ENCODE measurements at places on chromosomes 1 and 21.
A peak's percentile ranks its signal among the peaks of the same experiment; 100 is the strongest.

DNA sequence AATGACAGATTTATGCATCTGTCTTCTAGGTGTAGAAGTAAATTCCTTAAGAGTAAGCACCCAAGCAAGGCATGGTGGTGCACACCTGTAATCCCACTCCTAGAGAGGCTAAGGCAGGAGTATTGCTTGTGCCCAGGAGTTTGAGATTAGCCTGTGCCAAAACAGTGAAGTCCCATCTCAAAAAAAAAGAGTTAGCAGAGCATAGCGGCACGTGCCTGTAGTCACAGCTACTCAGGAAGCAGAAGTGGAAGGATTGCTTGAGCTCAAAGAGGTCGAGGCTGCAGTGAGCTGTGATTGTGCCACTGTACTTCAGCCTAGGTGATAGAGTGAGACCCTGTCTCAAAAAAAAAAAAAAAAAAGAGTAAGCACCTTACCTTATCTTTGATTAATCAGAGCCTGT is 15.1 kb upstream of the TIPRL start:
- DNase-seq = no peak

- no peak for DNase-seq
Measured at GRCh38 chr1:167263819-167264464, 43.3 kb downstream of the POU2F1 start.

DNA sequence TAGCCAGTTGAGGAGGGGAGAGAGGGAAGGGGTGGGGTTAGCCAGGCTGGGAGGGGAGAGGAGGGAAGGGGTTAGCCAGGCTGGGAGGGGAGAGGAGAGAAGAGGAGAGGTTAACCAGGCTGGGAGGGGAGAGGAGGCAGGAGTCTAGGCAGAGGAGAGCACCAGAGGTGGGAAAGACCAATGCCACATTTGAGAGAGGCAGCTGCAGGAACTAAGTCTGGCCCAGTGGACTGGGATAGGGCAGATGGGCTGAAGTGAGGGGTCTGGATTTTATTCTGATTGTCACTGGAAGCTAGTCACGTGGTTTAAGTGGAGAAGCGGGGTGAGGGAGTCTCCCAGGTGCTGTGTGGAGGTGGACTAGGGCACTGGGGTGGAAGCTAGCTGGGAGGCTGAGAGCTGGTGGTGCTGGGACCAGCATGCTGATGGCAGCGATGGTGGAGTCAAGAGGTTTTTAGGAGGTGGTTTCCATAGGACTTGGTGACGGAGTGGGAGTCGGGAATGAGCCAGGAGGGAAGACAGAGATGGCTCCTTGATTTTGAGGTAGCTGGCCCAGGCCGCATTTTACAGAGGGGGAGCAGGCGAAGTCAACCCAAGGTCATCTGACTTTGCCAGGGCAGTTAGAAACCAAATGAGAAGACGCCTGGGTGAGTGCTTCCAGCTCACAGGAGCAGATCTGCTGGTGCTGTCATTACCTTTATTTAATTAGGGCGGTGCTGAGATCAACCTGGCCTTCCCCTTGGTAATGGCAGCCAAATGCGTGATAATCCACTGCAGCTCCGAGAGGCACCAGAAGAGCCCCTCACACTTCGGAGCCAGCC is 42.8 kb downstream of the DISP3 start:
- no peak for DNase-seq

GRCh38 chr1:234481771-234482170 is 2.8 kb upstream of the TARBP1 start:
- no peak for DNase-seq

DNA sequence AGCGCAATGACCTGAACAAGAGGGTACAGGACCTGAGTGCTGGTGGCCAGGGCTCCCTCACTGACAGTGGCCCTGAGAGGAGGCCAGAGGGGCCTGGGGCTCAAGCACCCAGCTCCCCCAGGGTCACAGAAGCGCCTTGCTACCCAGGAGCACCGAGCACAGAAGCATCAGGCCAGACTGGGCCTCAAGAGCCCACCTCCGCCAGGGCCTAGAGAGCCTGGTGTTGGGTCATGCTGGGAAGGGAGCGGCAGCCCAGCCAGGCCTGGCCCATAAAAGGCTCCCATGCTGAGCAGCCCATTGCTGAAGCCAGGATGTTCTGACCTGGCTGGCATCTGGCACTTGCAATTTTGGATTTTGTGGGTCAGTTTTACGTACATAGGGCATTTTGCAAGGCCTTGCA is 5.4 kb upstream of the CCDC28B start:
- DNase-seq = no peak

DNA sequence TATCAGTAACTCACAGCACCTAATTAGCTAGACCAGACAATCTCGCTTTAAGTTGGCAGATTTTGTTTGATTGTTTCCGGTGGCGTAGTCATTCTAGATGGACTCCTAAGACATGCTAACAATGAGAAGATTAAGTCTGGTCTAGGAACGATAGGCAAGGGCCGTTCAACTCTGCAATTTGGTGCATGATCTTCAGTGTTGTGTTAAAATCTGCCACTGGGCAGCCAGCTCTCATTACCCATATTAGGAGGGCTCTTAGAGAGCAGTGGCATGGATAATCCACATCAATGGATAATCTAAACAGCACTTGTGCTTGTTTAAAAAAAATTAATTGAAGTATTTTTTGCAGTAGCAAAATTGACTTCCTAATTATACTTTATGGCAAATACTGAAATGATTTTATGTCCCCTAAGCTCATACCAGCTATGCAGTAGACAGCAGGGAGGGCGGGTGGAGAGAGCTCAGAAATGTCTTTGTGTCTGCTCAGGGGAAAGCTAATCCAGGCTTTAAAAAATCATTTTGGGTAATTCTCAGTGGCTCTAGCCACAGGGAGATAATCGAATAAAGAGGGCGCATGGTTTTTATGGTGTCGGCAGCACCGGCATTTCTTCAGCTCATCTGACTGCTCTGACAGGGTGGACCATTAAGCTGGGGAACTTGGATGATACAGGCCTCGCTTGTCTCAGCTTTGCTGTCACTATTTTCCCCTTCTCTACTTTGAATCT is 48.5 kb upstream of the IKBKE start:
- no peak for DNase-seq

GRCh38 chr1:226736001-226736907 is 2.8 kb downstream of the ITPKB start:
- DNase-seq = no peak

- no peak for DNase-seq
Measured at GRCh38 chr21:32048353-32048752, 175.5 kb downstream of the HUNK start.

GRCh38 chr1:43348343-43348808 is 10.4 kb upstream of the CDC20 start:
- no peak for DNase-seq

GRCh38 chr1:183694066-183694465 is 41.0 kb upstream of the APOBEC4 start:
- DNase-seq = no peak

DNA sequence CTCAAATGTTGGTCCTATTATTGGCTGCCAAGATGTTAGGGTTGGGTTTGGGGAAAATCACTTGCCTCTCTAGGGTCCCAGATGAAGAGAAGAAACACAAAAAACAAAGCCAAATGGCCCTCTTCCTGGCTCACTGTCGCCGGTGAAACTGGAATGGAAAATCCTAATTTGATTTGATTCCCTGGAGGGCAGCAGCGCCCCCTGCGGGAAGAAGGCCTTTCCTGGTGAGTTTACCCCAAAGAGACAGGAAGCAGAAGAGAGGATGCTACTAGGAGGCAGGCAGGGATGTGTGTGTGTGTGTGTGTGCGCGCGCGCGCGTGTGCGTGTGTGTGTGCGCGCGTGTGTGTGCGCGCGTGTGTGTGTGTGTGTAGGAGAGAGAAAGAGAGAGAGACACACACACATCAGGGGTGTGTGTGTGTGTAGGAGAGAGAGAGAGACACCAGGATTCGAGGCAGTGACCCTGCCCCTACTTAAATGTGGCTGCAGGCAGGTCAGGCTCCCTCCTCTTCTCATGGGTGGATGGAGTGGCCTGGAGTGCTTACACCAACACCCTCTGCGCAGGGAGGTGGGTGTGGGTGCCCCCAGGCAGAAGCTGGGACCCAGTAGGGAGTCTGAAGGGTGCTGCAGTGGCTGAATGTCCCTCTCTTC is 3.1 kb upstream of the SELENON start:
- peak; percentile 78 for DNase-seq

GRCh38 chr1:201142011-201142848 is 12.0 kb downstream of the TMEM9 start:
- DNase-seq = no peak

DNA sequence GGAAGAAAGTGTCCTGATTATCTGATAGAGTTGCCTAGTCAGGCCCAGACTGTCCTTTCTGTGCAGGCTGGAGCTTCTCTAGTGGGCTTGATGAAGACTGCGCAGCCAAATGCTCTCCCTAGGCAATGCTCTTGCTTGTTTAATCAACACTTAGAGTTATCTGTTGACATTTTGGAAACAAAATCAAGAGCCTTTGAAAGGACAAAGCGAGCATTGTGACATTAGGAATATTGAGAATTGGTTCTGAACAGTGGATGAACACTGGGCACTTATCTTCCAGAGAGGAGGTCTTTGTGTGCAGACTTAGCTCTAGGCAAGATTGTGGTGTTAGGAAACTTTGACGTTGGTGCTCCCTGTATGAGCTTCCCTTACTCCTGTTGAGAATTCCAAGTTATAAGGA is 94.5 kb downstream of the DNTTIP2 start:
- DNase-seq = no peak

- no peak for DNase-seq
Measured at GRCh38 chr1:181135437-181135731, 46.9 kb downstream of the IER5 start.

Measured in activated naive CD8-positive, alpha-beta T cell treated with anti-CD3 and anti-CD28 coated beads, Interleukin-2, amount 50 U/mL, for 16 hours (primary cell).